Hematopoietic multipotent progenitor cell treated with erythropoietin and hydrocortisone succinate and interleukin-3 and kit ligand, for 6 days (in vitro differentiated cells): ENCODE measurements at places on chromosomes 4 and X.

- DNase-seq, result peak; percentile 21
Measured at GRCh38 chrX:7055386-7056137, 92.0 kb upstream of the STS start.

DNA sequence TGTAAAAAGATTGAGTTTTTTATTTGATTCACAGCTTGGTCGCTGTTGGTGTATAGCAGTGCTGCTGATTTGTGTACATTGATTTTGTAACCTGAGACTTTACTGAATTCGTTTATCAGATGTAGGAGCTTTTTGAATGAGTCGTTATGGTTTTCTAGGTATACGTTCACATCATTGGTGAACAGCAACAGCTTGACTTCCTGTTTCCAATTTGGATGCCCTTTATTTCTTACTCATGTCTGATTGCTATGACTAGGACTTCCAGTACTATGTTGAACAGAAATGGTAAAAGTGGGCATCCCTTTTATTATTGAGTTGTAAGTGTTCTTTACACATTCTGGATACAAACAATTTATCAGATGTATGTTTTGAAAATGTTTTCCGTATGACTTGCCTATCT is 76.0 kb downstream of the ADGRG4 start:
- DNase-seq, result no peak

GRCh38 chrX:38082309-38082708 is 76.0 kb downstream of the SYTL5 start:
- no peak for DNase-seq

DNA sequence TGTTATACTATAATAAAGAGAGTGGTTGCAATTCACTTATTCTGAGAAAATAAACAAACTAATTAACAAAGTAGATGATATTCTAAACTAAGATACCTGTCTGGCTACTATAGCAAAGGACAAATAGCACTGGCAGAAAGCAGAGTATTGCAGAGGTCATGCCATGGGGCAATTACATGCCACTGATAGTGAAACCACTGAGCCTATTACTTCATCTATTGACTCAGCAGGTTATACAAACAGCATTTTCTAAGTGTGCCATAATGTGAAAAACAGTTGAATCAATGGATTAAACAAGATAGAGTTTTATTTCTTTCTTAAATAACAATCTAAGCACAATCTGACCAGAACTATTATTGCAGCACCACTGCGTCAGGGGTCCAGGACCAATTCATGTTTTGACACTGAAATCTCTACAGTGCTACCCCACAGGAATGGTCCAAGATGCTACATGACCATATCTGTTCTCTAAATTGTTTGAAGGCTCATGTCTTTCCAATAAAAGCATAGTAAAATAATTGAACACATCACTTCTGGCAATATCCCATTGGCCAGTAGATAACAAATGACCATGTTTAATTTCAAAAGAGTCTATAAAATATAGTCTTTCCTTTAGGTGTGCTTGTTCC is 389.5 kb upstream of the GRID2 start:
- no peak for DNase-seq

DNA sequence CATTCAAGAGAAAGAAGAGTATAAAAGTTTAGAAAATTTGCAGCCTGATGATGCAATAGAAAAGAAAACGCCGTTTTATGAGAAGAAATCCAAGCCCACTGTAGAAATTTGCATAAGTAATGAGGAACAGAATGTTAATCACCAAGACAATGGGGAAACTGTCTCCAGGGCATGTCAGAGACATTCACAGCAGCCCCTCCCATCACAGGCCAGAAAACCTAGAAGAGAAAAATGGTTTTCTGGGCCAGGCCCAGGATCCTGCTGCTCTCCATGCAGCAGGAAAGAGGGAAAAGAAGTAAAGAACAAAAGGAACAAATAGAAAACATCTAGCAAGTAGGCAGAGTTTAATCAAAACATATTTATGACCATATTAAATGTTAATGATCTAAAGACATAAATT is 119.0 kb downstream of the ANKRD50 start:
- DNase-seq, result no peak
